ENCODE measurements at places on chromosomes 6 and 20.
A peak's percentile ranks its signal among the peaks of the same experiment; 100 is the strongest.

DNA sequence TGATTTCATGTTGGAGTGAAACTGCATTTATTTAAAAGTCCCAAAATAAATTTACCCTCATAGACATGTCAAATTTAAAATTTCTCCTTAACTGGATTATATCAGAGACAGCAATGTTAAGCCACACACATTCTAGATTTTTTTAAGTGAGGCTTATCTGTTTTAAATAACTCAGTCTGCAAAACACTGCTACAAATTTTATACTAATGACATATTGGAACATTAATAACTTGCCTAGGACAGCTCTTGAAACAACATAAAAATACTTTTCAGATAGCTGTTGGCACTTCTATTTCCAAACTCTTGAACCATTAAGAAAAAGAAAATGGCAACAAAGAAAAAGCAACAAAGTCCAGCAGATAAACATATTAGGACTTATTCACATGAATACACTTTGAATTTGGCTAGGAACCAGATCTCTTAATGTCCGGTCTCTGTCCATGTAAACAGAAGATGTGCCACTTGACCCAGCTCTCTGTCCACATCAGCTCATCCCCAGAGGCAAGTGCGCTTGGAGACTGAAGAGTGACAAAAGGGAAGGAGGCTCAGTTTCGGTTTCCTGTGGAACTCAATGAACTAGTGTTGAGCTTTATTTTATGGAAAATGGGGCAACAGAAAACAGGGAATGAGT is 219.3 kb upstream of the THBS2 start:
- no peak for DNase-seq

GRCh38 chr6:69622230-69622629 is 174.6 kb downstream of the LMBRD1 start:
- DNase-seq = no peak

- DNase-seq = no peak
Measured at GRCh38 chr6:111623046-111623718, 17.5 kb upstream of the TRAF3IP2 start.

- DNase-seq = no peak
Measured at GRCh38 chr6:72984981-72985665, 240.2 kb downstream of the KHDC1L start.

GRCh38 chr6:47714802-47715201 is 16.4 kb downstream of the ADGRF4 start:
- no peak for DNase-seq

DNA sequence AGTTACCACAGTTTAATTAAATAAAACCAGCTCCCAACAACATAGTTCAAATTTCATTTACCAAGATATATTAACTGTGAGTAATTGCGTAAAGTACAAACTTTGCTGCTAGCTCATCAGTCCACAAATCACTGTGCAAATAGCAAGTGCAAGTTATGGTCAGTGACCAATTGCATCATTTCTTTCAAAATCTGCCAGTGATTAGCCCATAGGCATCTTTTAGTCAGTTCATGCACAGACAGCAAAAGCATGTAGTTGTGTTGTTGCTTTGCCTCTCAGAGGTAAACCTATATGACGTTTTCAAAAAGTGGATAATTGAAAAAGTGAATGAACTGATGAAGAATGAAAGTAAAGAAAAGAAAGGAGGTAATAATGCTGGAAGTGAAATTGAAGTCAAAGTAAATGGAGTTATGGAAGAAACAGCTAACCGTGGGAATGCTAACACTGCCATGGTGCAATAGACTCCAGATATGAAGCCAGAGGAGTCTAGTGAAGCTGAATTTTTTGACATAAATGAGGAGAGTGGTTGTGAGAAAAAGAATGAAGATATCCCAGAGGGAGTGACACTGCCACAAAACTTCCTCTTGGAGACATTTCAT is 36.5 kb downstream of the ENPP1 start:
- no peak for DNase-seq

DNA sequence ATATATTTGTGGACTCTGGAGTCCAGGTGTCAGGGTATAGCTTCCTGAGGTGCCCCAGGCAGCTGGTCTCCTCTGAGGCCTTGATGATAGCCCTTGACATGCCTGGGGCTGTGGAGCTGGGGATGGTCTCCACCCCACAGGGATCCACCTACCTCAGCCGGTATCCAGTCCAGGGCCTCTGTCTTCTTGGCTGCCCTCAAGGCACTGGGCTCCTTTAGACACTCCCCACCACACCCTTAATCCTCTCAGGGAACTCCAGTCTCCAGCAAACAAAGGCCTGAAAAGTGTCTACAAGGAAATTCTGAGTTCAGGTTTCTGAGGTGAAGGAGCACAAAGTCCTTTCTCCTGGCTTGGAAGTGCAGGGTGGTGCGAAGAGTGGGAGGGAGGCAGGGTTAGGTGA is 44.6 kb upstream of the DDR1 start:
- no peak for DNase-seq

- DNase-seq = no peak
Measured at GRCh38 chr20:63657260-63657936, 714 bp upstream of the RTEL1 start.

- no peak for DNase-seq
Measured at GRCh38 chr6:150659046-150659763, 59.5 kb downstream of the PLEKHG1 start.

DNA sequence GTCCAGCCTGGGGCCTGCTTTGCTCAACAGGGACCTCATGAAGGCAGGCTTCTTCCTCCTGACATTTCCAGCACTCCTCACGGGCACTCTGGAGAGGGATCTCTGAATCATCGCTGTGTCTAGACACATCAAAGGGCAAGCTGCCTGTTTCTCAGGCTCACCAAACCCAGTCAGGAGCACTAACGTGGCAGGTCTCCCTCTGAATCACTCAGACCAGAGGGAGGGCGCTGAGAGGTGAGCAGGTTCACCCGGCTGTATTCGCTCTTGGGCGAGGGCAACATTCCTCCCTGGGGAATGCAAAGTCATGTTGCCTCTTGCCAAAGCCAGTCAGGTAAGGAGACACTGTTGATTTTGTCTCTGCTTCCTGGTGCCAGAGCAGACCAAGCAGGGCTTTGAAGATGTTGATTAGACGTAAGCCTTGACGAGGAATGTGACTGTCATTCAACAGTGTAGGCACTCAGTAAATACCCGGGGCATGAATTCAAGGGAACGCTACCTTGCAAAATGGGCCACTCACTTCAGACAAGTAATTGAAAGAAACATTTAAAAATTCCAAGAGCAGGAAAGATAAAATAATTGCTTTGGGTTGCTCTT is 50.1 kb downstream of the CYP24A1 start:
- peak; percentile 100 for DNase-seq

- no peak for DNase-seq
Measured at GRCh38 chr6:155404937-155405336, 50.7 kb downstream of the NOX3 start.

GRCh38 chr6:122484760-122485159 is 13.2 kb upstream of the SERINC1 start:
- no peak for DNase-seq

GRCh38 chr6:75396005-75396800 is 97.4 kb downstream of the FILIP1 start:
- DNase-seq = peak; percentile 66

DNA sequence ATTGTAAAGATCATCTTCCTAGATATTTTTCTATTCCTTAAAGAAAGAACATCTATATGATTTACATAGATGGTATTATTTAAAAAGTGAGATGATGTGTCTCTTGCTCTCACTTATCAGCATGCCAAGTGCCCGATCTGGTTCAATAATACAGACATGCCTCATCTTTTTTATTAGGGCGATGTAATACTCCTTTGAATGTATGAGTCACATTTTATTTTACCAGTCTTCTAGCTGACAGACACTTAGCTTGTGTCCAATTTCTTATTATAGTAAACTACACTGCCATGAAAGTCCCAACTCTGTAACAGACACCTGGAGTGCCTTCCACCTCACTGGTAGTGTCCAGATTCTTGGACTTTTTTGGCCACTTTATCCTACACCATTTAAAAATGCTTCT is 586.6 kb upstream of the BTBD3 start:
- DNase-seq = no peak

GRCh38 chr6:124903797-124904196 is 58.4 kb upstream of the RNF217 start:
- DNase-seq = no peak

DNA sequence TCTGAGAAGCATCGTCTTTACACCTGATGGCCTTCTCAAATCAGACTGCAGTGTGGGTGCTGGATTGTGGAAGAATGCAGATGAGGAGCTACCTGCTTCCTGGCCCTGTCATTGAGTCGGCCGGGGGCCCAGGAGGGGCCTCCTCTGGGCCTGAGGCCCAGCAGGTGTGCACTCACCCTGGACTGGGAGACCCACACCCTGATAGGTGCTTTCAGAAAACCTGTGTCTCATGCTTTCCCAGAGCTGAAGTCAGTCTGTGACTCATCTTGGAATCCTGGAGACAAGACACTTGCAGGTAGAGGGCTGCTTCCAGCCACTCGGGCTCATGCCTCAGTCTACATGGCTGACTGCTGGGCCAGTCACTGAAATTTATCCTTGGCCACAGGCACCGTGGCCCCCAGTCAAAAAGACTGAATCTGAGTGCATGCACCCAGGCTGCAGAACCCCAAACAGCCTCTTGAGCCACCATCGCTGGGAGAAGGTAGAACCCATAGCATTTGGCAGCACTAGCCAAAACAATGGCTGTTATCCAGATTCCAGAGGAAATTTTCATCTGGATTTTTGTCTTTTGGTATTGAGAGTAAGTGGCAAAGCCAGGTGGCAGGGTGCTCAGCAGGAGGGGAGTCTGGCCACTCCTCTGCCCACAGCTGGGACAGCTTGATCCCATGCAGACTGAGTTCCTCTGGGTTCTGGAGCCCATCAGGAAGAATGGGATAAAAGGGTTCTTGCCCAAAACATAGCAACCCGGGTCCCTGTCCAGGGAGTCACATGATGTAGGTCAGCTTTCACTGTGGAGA is 182.0 kb upstream of the CST7 start:
- DNase-seq = no peak

GRCh38 chr6:73054958-73055357 is 170.3 kb downstream of the KHDC1L start:
- no peak for DNase-seq

- DNase-seq = no peak
Measured at GRCh38 chr20:46367234-46367633, 39.2 kb downstream of the ELMO2 start.

DNA sequence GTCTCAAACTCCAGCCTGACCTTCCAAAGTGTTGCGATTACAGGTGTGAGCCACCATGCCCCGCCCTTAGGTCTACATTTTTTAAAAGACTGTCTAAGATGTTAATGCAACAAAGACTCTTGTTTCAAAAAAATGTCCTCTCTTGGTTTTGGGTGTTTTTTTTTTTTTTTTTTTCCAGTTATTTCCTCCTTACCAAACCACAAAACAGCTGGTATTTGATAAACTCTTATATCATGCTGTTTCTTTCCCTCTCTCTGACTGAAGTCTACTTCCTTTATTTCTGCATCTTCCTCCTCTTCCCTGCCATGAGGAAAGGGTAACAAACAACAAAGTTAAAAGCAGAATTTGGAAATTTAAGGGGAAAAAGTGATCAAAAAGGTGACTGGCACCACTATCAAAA is 21.2 kb downstream of the STK38 start:
- no peak for DNase-seq

DNA sequence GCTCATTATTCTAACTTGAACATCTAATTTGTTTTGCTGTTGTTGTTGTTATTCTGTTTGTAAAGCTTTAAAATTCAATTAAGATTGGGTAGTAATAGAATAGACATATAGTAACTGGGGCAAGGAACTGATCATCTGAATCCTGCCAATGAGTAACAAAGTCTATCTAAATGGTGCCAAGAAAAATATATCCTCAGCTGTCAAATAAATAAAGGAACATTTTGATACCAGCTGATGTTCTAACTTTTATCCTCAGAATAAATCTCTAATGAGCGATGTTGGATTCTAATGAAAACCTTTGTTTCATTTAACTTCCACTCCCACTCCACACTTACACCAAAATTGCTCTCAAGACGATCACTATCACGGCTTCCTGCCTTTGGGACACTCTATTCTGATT is 210.9 kb downstream of the TINAG start:
- DNase-seq = no peak

- peak; percentile 12 for DNase-seq
Measured at GRCh38 chr6:130293800-130294199, 71.0 kb upstream of the SAMD3 start.

GRCh38 chr6:69398729-69399128 is 398.1 kb downstream of the LMBRD1 start:
- DNase-seq = no peak

DNA sequence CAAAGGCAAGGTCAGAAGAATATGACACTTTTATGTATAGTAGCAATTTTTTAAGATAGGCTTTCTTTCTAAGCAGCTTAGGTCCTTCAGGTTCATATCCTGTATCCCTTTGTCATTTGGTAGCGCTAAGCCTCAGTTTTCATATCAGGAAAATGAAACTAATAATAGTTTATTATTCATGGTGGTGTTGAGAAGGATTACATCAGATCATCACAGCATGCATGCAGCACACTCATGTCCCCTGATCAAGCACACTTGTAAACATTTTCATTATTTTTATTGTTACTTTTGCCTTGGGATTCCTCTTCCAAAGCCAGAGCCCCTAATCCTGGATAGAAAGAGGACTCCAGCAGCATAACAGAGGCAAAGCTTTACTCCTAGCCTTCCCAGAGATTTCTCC is 70.2 kb upstream of the ADGRF1 start:
- DNase-seq = no peak

All from retinal pigment epithelial cell (primary cell).